Progenitor cell of endocrine pancreas (in vitro differentiated cells): ENCODE measurements at places on chromosomes 1 and 21. TPM values are rescaled to one million over a fixed set of nuclear protein-coding genes. Genes with fewer than 3 reads are reported as not detected.
A peak's percentile ranks its signal among the peaks of the same experiment; 100 is the strongest.

GRCh38 chr1:86429835-86430234, 5.9 kb downstream of the CLCA2 start:
- no peaks in the 10 kb centered on the region for H3K36me3 ChIP-seq
- H3K27ac ChIP-seq = no peak overlapping the region
- H3K27me3 ChIP-seq = no peaks in the 10 kb centered on the region
- no peak overlapping the region for H3K4me3 ChIP-seq
- peaks cover 2% of the 10 kb centered on the region for H3K4me1 ChIP-seq

DNA sequence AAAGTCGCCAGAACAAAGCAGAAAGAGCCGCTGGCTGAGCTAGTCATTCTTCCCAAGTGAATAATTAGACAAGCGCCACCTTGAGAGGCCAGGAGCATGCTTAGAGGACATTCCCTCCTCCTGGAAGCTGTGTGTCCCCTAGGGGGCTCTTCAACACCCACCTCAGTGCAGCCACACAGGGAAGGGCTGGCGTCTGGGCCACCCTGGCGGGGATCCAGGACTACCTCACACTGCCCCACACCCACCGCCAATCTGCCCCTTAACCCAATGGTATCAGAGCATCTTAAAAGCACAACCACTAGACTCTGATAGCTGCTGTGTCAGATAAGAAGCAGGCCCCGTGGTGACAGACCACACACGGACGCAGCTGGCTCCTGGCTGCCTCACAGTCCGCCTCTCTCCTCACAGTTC, 24.9 kb downstream of the SETD4 start:
- no peaks in the 10 kb centered on the region for H3K27me3 ChIP-seq
- no peak overlapping the region for H3K27ac ChIP-seq
- no peak for DNase-seq
- no peak overlapping the region for H3K4me3 ChIP-seq

GRCh38 chr21:45309069-45309986, 21.6 kb upstream of the POFUT2 start:
- H3K4me1 ChIP-seq = peaks cover 19% of the 10 kb centered on the region
- no peaks in the 10 kb centered on the region for H3K27me3 ChIP-seq
- H3K4me3 ChIP-seq = no peak overlapping the region
- H3K27ac ChIP-seq = no peak overlapping the region

DNA sequence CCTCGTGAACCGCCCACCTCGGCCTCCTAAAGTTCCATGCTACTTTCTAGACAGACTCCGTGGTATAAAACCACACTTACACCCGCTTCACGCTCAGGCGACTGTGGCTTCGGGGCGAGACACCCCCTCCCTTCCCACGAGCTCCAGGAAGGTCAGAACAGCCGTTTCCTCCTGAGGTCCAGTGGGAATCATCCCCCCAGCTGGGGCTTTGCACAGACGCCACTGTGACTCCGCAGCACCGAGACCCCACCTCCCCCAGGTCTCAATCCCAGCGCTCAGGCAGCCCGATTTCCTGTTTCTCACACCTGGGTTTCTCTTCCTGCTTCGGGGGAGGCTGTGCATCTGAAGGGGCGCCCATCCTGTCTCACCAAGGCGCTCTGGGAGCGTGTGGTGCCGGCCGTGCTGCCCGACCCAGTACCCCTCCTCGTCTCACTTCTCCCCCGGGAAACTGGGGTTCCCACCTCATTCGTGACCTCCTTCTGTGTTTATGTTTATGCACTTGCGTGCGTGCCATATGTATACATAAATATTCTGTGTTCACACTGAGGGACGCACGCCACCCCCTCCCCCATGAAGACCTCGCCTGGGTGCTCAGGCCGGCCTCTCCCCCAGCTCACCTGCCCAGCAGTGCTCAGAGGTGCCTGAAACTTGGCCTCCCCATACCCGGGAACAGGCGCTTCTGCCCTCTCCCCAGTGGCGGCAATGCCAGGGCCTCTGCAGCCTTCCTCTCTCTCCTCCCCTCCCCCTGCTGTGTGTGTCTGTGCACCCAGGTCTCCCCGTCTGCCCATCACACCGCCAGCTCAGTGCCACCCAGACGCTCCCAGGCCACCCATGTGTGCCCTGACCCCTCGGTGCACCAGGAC, 14.6 kb downstream of the SLC35E2B start:
- H3K27ac ChIP-seq = peak overlapping the region; percentile 84
- peaks cover 4% of the 10 kb centered on the region for H3K36me3 ChIP-seq
- DNase-seq = no peak
- H3K4me1 ChIP-seq = peaks cover 5% of the 10 kb centered on the region

Gene HCRTR1
- not detected in 2 replicates for total RNA-seq

Gene SLC16A4
- total RNA-seq = 0.46 and 1.0 TPM in 2 replicates

Gene VHLL
- 0.46 TPM in 1 of 2 replicates, not detected in the other for total RNA-seq

DNA sequence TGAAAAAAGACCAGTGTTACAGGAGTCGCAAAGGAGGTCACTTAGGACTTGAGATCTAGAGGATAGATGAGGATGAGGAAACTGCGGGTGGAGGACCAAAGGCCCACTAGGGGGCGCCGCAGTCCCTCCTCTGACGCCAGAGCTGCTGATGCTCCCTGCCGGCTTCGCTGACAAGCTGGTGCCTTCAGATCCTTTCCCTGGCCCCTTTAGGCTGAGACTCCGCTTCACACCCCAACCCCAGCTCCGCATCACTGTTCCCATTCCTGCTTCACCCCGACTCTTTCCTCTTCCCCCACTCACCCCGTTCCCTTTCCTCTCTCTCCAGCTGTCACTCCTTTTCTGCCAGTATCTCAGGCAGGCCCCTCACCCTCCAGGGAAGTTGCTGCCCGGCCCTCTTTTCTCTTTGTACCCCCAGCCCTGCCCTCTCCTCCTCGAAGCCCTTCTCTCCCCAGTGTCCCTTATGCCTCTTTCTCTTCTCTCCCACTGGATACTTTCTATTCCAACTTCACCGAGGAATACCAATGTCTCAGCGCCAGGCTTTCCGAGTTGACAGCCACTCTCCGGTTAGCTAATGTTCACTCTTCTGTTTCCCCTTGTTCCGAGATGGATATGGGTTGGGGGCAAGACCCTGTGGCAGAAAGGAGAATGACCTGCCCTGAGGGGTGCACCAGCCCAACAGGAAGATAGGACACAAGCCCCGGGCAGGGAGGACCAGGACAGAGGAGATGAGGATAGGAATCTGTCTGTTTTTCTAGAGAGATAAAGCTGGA, 4.5 kb downstream of the KCNJ9 start:
- no peak overlapping the region for H3K4me3 ChIP-seq
- peaks cover 10% of the 10 kb centered on the region for H3K36me3 ChIP-seq
- DNase-seq = peak; percentile 55
- peaks cover 47% of the 10 kb centered on the region for H3K27me3 ChIP-seq
- H3K27ac ChIP-seq = peak overlapping the region; percentile 54

Gene TTC34
- total RNA-seq = 2.8 and 3.1 TPM in 2 replicates

Gene TGFBR3
- total RNA-seq = 4.9 and 6.6 TPM in 2 replicates
